ENCODE measurements at places on chromosomes 11 and 22.

GRCh38 chr22:20405931-20406685, 12.2 kb downstream of the ZNF74 start:
- no peak for DNase-seq

- no peak for DNase-seq
These were observed 7.2 kb downstream of the SLC22A12 start for GRCh38 chr11:64598106-64598796.

DNA sequence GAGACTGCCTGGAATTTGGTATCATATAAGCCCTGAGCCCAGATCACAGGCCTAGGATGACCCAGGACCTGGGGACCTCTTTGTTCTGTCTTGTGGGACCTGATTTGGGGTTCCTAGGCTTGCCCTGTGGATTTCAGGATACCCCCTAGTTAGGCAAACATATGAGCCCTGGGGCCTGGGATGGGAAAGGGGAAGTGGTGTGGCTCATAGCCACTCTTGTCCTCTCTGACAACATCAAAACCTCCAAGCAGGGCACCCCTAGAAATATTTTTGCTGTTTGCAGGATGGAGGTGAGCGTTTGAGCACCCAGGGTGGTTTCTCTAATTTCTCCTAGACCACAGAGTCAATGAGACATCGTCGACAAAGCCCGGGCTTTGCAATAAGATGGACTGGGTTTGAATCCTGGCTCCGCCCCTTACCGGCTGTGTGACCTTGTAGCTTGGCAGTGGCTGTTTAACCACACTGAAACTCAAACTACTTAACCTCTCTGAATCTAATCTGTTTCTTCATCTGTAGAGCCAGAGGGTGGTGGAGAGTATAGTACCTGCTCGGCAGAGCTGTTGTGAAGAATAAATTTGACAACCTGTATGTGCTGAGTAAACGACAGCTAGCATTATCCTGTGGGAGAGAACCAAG, 5.3 kb upstream of the LRRC10B start:
- DNase-seq, result no peak

DNA sequence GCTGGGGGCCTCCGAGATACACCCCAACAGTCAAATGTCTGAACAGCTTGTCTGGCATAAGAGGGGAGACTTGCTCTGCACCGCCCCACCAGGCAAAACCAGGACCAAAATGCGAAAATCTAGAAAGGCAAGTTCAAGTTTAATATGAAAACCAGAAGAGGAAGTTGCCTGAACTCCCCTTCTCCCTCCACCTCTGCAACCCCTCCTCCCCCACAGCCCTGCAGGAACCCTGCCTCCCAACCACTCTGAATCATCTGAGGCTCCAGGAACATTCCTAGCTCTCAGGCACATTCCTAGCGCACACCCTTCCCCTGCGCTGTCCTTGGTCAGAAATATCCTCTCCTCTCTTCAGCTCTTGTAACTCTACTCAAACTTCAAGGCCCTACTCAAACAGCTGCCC, 36.7 kb downstream of the ISX start:
- no peak for DNase-seq

DNA sequence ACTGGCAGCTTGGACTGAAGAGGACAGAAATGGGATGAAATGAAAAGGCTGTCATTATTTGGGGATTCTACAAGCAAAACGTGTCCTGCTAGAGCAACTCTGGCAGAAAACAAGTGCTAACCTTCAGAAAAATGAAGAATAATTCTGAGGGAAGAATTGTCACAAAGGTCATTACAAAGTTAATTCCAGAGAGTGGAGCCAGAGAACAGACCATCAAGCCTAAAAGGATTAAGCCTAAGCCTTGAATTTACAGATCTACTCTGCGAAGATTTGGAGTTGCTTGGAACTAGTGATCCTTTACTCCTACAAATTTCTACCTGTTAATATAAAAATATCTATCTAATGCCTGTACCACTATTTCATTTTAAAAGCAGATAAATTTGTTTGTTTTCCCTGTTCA, 1077.3 kb upstream of the CNTN5 start:
- DNase-seq, result no peak

DNA sequence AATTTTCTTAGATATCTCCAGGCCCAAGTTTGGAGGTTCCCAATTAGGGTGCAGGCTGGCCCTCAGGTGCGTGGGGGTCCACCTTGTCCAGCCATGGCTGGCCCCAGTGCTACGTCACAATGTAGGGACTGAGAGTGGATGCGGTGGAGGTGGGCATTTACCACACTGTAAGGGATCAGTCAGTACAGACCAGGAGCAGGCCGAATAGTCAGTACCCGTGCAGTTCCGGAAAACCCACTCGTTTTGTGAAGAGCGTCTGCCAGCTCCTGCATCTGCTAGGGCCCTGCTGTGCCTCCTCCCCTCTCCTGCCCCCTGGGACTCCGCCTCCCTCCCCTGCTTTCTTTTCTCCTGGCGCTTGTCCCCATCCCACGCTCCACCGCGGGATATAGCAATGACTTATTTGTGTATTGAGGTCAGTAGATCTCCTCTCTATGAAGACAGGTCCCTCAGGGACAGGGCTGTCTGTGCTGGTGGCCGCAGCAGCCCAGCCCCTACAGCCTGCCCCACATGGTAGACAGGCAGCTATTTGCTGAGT, 50.4 kb upstream of the SEPTIN5 start:
- DNase-seq, result no peak

DNA sequence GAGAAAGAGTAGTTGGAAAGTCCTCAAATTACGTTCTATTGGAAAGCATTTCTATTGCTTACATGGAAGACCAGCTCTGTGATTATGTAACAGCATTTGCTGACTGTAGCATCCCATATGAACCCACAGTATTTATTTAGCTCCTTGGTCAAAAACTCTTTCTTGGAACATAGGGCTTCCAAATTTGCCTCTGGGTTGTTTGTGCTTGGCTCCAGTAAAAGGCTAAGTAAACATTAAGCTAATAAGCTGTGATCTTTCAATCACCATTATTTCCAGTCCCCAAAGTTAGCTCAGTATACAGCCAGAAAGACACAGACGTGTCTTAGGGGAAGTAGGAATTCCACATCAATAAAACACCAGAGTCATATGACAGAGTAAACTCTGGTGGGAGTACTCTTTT, 668.8 kb downstream of the DLG2 start:
- DNase-seq, result no peak

DNA sequence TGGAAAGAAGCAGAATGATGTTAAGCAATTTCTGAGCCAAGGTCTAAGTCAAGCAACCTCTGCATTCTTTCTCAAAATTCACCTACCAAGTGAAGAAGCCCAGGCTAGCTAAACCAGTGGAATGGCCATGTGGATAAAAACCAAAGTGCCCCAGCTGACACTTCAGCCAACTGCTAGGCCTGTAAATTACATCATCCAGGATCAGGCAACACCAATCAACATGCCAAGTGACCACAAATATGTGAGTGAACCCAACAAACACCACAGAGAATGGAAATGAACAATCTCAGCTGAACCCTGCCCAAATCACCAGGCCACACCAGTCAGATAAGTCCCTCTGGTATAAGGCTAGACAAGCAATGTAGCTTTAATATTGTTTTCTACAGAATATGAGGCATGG, 25.1 kb upstream of the FJX1 start:
- DNase-seq, result no peak

GRCh38 chr11:17161515-17161914, 46.3 kb downstream of the PIK3C2A start:
- no peak for DNase-seq

GRCh38 chr11:10975287-10975721, 117.5 kb upstream of the ZBED5 start:
- no peak for DNase-seq

DNA sequence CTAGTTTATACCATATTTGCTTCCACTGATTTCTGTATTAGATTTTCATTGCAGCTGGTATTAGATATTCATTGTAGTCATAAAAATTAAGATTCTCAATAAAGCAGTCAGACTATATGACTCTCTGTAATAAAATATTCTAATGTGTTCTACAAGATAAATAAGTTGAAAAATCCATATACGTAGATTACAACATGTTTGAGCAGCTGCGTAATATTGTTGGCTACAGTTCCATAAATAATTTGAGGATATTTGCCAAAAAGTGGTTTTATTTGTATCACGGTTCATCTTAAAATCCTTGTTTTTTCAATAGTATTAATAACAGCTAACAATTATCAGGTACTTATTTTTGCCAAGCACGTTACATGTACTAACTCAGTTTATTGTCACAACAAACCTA, 668.6 kb upstream of the CCDC90B start:
- DNase-seq, result no peak

DNA sequence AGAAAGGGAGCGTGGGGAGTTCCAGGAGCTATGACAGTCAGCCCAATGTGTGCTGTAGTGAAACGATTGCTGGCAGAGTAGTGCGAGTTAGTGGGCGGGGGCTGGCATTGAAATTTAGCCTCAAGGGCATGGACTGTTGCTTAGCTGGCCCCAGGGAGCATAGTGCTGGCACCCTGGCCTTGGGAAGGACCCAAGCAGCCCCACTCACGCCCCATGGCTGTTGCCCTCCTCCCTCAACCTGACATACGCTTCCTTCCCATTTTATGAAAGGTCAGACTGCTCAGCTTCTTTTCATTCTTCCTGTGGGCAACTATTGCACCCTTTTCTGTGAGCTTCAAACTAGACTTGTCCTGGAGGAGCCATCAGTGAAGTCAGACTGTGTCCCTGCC, 52.0 kb upstream of the SUSD2 start:
- DNase-seq, result no peak

GRCh38 chr11:130601141-130601540, 152.7 kb downstream of the ADAMTS15 start:
- peak; percentile 24 for DNase-seq

DNA sequence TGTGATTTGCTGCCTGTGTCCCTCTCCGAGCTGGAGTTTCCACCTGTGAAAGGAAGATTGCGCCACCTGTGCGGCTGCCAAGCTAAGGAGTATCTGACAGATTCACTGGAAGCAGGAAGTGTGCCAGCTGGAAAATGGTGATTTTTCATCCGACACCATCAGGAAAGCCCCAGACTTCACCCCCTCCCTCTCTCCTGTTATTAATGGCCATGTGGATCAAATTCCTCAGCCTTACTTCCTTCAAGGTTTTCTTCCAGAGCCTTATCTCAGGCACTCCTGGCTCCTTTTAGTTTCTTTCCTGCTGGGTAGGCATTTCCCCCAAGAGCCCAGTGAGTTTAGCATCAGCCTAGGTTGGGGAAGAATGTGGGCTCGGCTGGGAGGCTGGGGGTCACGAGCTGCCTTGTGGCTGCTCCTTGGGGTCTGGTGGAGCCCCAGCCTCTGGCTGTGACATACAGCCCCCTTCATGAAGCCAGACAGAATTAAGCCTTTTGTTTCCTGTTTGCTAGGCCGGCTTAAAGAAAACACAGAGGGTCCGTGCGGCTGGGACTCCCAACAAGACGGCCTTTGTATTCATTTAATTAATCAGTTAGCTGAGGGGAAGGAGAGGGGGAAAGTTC, 37.1 kb downstream of the PKNOX2 start:
- no peak for DNase-seq

DNA sequence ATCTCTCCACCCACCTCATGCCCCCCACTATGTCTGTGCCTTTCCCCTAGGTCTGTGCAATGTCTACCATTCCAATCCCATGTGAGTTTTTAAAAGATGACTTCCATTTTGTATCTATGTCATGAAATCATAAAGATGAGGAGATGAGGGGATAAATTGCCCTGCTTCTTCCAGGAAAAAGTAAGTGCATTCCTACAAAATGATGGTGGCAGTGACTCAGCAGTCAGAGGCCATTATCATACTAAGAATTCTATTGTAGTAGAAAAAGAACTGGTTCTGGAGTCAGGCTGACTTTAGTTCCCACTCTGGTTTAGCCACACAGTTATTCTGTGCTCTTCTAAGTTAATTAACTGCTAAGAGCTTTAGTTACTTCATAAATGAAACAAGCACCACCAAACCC, 89.6 kb upstream of the API5 start:
- DNase-seq, result no peak

GRCh38 chr11:121131656-121132055, 30.6 kb downstream of the TECTA start:
- no peak for DNase-seq

GRCh38 chr11:112932593-112932992, 28.6 kb upstream of the NCAM1 start:
- DNase-seq, result no peak

- no peak for DNase-seq
These were observed 193.4 kb downstream of the CASP12 start for GRCh38 chr11:104704888-104705287.

DNA sequence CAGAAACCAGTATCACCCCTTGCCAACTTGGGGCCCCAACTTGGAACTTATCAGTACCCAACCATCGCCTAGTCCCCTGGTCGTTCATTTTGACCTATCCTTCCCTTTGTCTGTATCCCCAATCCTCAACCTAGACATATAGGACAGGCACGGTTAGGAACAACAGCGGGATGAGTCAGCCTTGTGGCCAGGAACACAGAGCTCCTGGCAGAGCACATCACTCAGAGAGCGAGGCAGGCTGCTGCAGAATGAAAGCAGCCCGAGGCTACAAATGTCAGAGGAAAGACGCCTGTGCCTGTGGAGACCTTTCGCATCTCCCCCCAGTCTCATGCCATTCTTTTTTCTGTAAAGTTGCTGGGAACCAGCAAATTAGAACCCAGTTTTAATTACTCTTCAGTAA, 14.6 kb downstream of the DKK3 start:
- DNase-seq, result no peak

GRCh38 chr11:20712912-20713311, 43.5 kb downstream of the NELL1 start:
- DNase-seq, result no peak

DNA sequence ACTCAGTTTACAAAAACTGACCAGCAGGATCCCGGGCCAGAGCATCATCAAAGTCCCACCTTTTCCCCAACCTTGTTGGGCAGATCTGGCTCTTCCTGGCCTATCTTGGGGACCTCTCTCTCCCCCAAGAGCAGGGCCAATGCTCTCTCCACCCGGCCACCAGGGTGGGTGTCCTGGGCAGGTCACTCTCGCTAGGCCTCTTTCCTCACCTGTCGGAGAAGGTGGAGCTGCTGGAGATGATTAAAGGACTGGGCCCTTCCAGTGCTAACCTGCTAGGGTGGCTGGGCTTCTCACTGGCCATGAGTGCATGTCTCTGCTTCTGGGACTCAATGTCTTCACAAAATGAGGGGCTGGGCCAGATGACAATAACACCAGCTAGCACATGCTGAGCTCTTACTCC, 2.9 kb upstream of the CAPN5 start:
- no peak for DNase-seq
